NCI-H774 (cell line): ENCODE measurements at places on chromosomes 5 and 9.

GRCh38 chr9:131656356-131657036 is 83.4 kb downstream of the RAPGEF1 start:
- no peak for DNase-seq

- DNase-seq: no peak
Measured at GRCh38 chr9:89920951-89921350, 316.1 kb downstream of the GADD45G start.

GRCh38 chr9:99737649-99738048 is 84.0 kb upstream of the NR4A3 start:
- DNase-seq: peak; percentile 10

GRCh38 chr5:125421006-125421405 is 674.6 kb upstream of the ZNF608 start:
- no peak for DNase-seq

- DNase-seq: peak; percentile 84
Measured at GRCh38 chr5:6576861-6577501, 55.9 kb downstream of the NSUN2 start.

- no peak for DNase-seq
Measured at GRCh38 chr9:134071149-134071548, 3.3 kb upstream of the BRD3 start.

- no peak for DNase-seq
Measured at GRCh38 chr9:5580650-5581049, 48.3 kb upstream of the RIC1 start.

- DNase-seq: no peak
Measured at GRCh38 chr9:71383308-71383940, 262.0 kb upstream of the TRPM3 start.

DNA sequence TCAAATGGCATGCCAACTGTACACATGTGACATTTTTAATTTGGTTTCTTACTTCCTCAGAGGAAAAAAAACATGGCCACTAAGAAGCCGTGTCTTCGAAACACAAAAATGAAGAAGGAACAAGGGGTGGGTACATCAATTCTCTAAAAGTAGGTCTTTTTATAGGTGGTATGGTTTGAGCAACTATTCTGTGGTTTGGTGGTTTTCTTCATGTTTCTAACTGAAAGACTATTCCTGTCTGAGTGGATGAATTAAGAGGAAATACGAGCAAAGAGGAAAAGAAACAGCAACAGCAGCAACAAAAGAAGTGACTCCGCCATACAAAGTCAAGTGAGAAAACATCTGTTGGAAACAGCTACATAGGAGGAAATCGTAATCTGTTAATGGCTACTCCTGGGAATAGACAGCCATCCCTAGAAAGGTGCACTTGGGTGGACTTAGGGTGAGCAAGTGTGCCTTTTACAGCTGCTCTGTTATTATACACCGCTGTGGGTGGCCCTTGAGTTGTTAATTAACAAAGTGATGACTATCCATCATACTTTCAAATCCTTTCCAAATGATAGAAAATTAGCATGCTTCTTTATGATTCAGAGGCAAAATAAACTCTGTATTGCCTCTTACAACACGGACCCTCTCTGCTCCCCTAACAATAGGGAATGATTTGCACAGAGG is 575.8 kb downstream of the TLE1 start:
- DNase-seq: peak; percentile 56

GRCh38 chr5:14322437-14323187 is 179.5 kb downstream of the TRIO start:
- DNase-seq: no peak

GRCh38 chr5:135456238-135457099 is 4.3 kb upstream of the TIFAB start:
- DNase-seq: no peak

- no peak for DNase-seq
Measured at GRCh38 chr9:116465576-116466270, 221.4 kb upstream of the TRIM32 start.

DNA sequence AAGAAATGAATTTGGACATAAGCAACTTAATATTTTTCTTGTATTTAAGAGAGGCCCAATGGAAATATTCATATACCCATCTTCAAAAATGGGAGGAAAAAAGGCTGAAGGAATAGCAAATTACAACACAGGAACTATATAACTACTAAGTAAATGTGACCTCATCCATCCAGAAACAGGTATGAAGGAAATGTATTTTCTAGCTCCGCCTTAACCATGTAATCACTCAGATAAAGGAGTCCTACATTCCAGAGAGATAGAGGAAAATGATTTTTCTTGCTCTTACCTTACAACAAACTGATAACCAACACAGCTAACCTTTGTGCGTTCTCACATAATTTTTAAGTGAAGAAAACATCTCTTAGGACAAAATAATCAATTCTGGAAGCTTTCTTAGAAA is 96.5 kb downstream of the NR6A1 start:
- DNase-seq: no peak

DNA sequence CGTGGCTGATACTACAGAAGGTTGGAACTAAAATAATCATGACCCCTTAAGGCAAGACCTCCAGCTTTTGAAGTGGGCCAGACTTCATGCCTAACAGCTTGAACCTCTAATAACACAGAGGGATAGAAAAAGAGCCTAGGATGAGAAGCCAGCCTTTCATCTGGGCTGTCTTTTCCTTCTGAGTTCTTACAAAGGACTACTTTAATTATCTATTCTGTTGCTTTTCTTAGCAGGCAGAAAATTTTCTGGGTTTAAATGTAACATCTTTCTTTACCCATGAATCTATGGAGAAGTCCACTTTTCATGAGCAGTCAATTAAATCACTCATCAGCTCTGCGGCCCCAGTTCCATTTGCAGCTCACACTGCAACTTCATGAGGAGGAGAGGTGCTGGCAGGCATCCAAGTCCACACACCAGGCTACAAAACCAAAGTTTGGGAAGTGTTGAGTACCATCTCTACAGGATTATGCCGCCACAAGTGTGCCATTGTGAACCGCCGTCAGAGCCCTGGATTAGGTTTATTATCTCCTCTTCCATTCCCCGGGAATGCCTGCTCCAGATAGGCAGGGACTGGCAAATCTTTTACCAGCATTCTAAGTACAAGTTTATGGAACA is 192.0 kb downstream of the TLE4 start:
- no peak for DNase-seq

GRCh38 chr5:106092455-106092854 is 1578.3 kb downstream of the EFNA5 start:
- DNase-seq: no peak

- DNase-seq: no peak
Measured at GRCh38 chr9:106482733-106483132, 380.2 kb upstream of the ZNF462 start.

DNA sequence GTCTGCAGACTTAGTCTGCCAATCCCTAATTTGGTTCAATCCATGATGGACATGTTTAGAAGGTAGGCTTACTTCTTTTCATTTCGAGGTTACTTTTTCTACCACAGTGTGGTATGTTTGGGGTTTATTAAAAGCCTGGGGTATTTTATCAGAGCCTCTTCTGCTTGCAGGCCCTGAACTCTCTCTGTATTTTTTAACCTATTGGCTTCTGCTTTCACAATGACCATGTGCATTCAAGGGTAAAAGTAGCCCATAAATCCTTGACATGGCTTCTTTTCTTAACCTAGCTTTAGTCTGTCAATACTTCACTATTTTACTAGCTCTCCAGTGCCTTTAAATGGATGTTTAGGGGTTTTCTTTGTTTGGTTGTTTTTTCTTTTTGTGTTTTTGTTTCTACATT is 286.6 kb downstream of the FER start:
- DNase-seq: no peak

DNA sequence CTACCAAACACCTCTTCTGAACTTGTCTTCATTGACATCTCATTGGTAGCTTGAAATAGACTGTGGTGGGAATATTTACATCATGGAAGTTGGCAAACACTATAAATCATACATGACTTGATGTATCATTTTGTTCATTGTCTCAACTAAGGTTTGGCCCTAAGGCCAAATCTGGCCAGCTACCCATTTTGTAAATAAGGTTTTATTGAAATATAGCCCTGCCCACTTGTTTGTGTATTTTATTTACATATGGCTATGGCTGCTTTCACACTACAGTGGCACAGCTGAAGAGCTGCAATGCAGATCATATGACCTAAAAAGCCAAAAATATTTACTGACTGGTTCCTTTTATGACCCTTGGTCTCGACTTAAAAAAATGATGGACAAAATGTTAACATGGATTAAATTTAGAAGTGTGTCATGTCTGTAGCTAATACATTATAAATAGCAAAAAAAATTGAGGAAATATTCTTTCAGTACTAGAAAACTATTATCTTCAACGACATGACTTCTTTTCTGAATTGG is 22.1 kb downstream of the FAM240B start:
- peak; percentile 8 for DNase-seq

- DNase-seq: no peak
Measured at GRCh38 chr5:122693963-122694362, 80.9 kb upstream of the SNX2 start.

GRCh38 chr9:117284414-117284813 is 130.4 kb downstream of the ASTN2 start:
- DNase-seq: no peak

DNA sequence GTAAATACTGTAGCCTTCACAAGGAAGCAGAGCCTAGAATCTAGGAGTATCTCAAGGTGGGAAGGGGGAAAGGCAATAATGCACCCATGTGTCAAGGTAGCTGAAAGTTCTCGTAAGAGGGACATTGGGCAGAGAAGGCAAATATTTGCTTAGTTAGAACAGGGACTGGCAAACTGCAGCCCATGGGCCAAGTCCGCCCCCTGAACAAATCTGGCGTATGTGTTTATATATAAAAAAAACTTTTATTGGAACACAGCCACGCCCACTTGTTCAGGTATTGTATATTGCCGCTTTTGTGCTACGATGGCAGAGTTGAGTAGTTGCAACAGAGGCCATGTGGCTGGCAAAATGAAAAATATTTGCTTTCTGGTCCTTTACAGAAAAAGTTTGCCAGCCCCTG is 16.1 kb downstream of the KCNN2 start:
- no peak for DNase-seq

- no peak for DNase-seq
Measured at GRCh38 chr5:89573345-89573744, 690.4 kb upstream of the MEF2C start.

GRCh38 chr5:152674403-152674802 is 269.3 kb upstream of the NMUR2 start:
- no peak for DNase-seq

GRCh38 chr9:131253891-131254491 is 22.3 kb downstream of the FAM78A start:
- no peak for DNase-seq

GRCh38 chr5:174925586-174925985 is 201.2 kb downstream of the MSX2 start:
- no peak for DNase-seq
